Right atrium auricular region (tissue), 2 donors: ENCODE measurements at places on chromosomes 12 and 14.
A peak's percentile ranks its signal among the peaks of the same experiment; 100 is the strongest.

DNA sequence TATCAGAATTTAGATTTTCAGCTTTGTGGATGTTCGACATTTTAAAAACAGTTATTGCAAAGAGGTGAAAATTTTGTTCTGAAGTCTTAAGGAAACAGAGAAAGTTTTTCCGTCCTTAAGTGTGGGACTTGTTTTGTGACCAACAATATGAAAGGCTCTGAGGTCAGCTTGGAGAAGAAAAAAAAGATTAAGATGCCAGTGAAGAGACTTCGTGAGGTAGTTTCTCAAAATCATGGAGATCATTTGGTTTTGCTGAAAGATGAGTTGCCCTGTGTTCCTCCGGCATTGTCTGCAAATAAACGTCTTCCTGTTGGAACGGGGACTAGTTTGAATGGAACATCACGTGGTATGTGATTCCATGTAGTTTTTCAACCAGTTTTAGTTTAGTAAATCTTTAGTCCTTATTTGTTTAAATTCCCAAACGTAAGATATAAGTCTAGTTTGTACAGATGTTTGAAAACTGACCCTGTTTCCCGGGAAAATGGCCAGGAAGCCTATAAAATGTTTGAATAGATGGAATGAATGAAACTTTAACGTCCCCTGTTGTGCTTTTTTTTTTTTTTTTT is 682 bp downstream of the KIAA0586 start:
- no peak for DNase-seq

- no peak for DNase-seq
Measured at GRCh38 chr12:28223025-28223554, 32.8 kb downstream of the CCDC91 start.

- DNase-seq, result no peak
Measured at GRCh38 chr14:103442288-103442687, 57.1 kb downstream of the MARK3 start.

GRCh38 chr14:92786427-92786756 is 7.7 kb upstream of the GOLGA5 start:
- no peak for DNase-seq

DNA sequence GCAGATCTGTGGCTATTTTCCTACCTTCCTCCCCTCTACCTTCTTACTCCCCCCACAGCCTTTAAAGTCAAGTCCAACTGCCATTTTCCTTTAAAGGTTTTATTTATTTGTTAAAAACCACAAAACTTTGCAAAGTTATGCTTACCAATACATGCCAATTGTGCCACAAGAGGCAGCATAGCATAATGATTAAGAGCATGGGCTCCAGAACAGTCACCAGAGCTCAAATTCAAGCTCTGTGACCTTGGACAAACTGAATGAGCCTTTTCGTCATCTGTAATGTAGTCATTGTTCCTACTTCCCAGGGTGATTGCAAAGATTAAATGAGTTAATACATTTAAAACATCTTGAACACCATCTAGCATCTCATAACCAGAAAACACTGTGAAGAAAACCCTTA is 13.0 kb upstream of the FMNL3 start:
- no peak for DNase-seq

GRCh38 chr12:93199831-93200236 is 177.9 kb upstream of the NUDT4 start:
- DNase-seq, result no peak

GRCh38 chr14:104968541-104969401 is 9.4 kb downstream of the AHNAK2 start:
- DNase-seq, result no peak

DNA sequence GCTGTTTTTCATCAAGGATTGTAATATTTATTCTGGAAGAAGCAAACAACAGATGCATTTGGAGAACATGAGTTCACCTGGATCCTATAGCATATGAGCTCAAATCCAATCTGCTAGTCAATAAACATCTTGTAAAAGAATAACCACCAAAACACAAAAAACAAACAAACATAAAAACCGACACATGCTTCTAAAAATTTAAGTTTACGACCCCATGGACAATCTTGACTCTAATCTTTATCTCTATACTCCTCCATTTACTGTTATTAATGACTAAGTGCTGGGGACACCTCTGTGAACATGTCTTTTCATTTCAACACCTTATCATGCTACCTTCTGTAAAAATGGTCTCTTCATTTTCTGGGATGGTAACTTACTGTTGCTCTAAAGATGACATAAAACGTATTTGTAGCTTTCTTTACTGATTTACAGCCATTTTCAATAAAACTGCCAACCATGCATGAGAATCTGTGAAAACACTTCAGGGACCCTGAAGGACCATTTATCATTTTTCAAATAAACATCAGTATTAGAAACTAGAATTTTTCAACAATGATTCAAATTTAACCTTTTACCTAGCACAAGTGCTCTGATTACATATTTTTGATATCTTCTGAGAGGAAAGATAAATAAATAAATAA is 123.8 kb upstream of the SOX5 start:
- DNase-seq, result no peak

GRCh38 chr14:54866588-54866987 is 36.0 kb downstream of the GCH1 start:
- no peak for DNase-seq

- DNase-seq, result no peak
Measured at GRCh38 chr14:77278461-77279230, 7.6 kb upstream of the NGB start.

- DNase-seq, result no peak
Measured at GRCh38 chr14:57485635-57486034, 8.0 kb downstream of the CCDC198 start.

DNA sequence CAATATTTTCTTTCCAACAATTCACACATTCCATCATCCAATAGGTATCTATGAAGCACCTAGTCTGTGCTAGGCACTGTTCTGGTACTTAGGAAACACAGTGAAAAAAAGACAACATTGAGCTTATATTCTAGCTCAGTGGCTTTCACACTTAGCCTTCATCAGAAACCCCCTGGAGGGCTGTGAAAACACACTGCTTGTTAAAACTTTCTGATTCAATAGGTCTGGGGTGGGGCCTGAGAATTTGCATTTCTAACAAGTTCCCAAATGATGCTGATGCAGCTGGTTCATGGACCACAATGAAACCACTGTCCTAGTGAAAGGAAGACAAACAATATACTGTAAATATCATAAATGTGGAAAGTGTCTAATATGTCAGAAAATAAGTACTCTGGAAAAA is 5.9 kb downstream of the VTI1B start:
- DNase-seq, result no peak

- peak; percentile 40 for DNase-seq
Measured at GRCh38 chr14:23324455-23324846, 3.2 kb downstream of the PABPN1 start.

GRCh38 chr14:54815016-54815415 is 87.6 kb downstream of the GCH1 start:
- no peak for DNase-seq

GRCh38 chr12:6602526-6602925 is 4.7 kb downstream of the CHD4 start:
- no peak for DNase-seq

DNA sequence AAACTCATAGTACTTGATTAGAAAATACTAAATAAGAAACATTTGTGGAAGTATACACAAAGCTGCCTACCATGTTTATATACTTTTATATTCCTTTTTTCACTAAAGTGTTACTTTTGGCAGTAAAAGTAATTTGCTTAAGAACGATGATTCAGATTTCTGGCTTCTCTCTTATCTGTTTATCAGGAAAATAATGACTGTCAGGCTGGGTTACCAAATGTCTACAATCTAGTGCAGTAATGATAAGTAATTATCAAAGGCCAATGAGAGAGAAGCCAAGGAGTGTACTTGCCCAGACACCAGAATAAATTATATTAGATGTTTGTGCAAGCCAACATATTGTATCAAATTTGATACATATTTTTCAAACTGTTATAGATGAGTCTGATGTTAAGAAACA is 113.4 kb downstream of the RALGAPA1 start:
- no peak for DNase-seq

DNA sequence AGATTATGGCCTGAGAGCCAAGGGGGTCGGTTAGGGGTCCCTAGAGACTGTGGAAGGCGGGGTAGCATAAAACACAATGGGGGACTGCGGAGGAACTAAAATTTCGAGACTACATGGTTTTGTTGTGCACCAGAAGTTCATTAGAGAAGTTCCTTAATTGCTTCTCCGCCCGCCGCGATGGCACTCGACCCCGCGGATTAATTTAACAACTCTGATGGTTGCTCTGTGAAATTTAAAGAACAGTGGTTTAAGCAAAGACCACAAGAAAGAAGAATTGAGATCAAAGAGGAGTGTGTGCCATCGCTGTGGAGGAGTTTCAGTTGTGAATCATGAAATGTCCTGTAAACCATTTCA is 1.4 kb upstream of the CCDC88C start:
- no peak for DNase-seq

DNA sequence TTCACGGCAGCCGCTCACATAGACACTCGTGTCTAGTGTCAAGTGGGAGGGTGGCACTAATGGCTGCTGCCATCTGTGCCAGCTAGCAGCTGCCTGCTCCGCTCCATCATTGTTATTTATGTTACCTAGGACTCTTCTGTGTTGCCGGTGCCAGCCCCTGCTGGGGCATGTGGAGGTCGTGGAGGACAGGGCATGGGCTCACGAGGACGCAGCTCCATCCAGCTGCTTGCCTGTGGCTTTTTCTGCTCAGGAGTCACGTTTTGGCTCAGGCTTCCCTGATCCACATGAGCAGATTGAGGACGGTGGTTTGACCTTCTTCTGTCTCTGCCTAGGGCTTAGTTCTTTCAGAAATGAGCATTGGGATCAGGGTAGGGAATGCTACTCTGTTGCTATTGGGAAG is 31.2 kb downstream of the TPCN1 start:
- DNase-seq, result no peak

DNA sequence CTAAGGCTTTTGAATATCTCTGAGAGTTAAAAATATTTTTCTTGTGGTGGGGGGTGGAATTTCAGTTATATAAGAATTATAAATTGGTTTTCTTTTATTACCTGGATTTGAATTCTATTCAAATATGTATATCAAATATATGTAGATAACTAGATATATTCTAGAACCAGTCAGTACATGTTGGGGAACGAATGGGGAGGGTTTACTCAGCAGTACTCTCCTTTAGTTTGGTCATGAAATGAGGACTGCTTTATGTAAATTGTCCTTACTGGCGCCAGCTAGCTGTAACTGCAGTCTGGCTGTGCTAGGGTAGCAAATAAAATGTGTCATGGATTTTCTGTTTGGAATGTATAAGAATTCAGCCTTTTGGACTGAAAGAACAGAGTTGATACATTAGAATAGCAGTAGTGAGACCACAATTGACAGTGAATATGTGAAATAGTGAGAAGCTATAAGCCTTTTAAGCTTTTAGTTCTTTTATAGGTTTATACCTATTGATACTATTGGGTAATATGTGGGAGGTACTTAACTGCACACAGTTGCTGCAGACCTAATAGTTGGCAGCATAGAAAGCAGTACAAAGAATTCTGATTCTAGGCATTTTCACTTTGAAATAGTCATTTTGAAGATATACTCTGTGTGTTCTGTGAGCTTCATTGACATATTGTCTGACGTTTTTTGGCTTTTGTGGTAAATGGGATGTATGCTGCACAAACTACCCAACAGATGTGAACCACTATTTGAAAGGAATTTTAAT is 29.0 kb downstream of the ATF7IP start:
- no peak for DNase-seq

DNA sequence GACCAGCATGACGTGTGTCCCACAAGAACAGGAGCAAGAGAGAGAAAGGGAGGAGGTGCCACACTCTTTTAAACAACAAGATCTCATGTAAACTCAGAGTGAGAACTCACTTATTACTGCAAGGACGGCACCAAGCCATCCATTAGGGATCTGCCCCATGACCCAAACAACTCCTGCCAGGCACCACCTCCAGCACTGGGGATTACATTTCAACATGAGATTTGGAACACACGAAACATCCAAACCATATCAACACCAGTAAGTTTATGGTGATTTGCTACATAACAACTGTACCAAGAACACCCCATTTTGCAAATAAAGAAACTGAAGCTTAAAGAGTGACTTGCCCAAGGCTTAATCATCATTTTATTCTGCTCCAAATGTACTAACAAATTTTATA is 23.7 kb upstream of the OR6J1 start:
- no peak for DNase-seq

- DNase-seq, result no peak
Measured at GRCh38 chr14:30272848-30273832, 285.8 kb upstream of the G2E3 start.

- DNase-seq, result peak; percentile 82
Measured at GRCh38 chr14:103057372-103058163, at the start of gene CDC42BPB. Gene CDC42BPB, minus strand, starts transcription at chr14:103057549. Its CDS starts 376 bp downstream, at chr14:103057173.

DNA sequence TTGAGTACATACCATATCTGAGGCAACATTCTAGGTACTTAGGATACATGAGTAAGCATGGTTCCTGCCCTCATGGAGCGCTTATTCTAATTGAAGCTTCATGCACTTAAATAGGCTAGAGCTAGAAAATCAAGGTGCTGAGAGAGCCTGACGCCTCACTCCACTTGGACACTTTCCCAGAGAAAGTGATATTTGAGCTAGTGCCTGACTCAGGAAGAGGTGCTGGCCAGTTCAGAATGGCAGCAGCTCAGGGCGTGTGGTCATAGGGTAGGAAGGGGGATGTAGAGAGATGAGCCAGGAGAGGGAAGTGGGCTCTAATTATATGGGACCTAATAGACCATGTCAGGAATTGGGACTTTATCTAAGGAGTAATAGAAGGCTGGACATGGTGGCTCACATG is 33.3 kb downstream of the TULP3 start:
- no peak for DNase-seq

DNA sequence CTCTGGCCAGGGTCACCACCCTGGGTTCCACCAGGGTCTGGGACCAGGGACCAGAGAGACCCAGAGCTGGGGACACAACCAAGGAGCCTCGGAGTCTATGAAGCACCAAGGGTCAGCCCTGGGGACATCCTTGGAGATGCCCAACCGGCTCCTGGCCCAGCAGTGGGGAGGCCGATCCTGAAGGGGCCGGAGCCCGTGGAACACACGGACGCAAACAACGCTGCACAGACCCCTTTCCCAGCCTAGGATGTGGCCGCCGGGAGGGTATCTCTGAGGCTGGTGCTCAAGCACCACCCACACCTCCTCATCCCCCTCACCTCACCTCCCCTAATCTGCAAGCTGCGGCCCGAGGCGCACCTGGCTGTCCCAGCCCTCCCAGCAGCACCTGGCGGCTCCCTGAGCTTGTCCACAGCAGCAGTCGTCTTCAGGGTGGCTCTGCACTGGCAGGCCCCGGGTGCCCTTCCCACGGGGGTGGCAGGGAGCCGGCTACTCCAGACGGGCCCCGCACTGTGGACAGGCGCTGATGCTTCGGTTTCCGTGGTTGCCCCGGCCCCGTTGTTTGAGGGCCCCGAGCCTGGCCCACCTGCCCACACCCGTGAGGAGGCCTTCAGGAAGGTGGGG is 146.8 kb upstream of the C14orf180 start:
- DNase-seq, result peak; percentile 44

GRCh38 chr12:56676851-56677580 is 11.1 kb downstream of the PTGES3 start:
- peak; percentile 46 for DNase-seq

GRCh38 chr14:55255979-55256378 is 15.2 kb upstream of the FBXO34 start:
- DNase-seq, result no peak

GRCh38 chr12:132264086-132265010 is 65.0 kb downstream of the GALNT9 start:
- DNase-seq, result no peak
